NCI-H1092 (cell line): ENCODE measurements at places on chromosomes 5 and 9.

DNA sequence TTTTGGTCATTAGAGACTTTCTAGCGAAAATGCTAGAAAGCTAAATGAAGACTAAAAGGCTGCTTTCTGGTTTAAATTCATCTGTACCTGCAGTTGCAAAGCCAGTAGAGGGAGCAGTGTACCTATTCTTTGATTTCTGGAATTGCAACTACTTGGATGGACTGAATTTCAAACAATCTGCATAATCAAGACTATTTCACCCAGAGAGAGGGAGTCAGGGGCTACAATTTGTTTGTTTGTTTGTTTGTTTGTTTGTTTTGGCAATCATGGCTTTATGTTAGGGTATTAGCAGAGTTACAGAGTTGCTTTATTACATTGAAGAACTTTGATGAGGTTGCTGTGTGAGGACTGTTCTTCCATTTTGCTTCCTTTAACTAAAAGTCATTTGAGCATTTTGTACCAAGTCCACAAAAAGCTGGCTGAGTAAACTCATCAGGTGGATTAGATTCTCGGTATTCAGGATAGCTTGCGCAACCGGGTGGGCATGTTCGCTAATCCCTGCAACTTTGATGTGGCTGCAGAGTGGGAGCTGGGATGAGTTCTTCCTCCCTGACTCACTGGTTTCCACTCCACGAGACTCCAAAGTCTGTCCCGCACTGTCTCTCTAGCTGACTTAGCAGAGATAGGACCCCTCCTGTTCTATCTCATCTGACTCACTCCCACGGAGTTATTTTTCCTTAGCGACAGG is 80.0 kb upstream of the TUT7 start:
- peak; percentile 23 for DNase-seq

- DNase-seq: no peak
These were observed 43.3 kb upstream of the NDFIP1 start for GRCh38 chr5:142065273-142065672.

GRCh38 chr9:110950041-110950645 is 88.1 kb downstream of the LPAR1 start:
- DNase-seq: no peak

GRCh38 chr9:3929345-3930047 is 370.4 kb downstream of the GLIS3 start:
- no peak for DNase-seq

- DNase-seq: no peak
These were observed 556.8 kb downstream of the RAB3C start for GRCh38 chr5:59139695-59140094.
